ENCODE measurements at places on chromosomes 6 and 20. TPM values are rescaled to one million over a fixed set of nuclear protein-coding genes. Genes with fewer than 3 reads are reported as not detected.
A peak's percentile ranks its signal among the peaks of the same experiment; 100 is the strongest.

DNA sequence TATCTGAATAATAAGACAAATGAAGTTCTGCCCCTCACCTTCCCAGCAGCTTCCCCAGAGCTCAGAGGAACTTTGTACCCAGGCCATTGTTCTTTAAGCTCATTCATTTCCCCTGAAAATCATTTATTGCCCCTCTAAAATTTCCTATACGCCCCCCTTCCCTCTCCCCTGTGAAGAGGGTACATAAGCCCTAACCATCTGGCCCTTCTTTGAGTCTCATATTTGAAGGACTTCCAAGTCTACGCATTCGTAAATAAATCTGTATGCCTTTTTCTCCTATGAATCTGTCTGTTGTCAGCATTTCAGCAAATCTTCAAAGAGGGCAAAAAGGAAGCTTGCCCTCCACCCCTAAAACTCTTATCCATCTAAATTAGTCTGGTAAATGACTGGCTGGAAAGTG, 73.1 kb upstream of the DST start:
- H3K27me3 ChIP-seq = no peaks in the 10 kb centered on the region
- no peaks in the 10 kb centered on the region for H3K36me3 ChIP-seq
- H3K27ac ChIP-seq = peak overlapping the region; percentile 92
- H3K4me3 ChIP-seq = no peak overlapping the region
- H3K4me1 ChIP-seq = peaks cover 46% of the 10 kb centered on the region

MACROD2 gene
- 2.4 TPM for total RNA-seq

OR2B6 gene
- not detected for total RNA-seq

DNA sequence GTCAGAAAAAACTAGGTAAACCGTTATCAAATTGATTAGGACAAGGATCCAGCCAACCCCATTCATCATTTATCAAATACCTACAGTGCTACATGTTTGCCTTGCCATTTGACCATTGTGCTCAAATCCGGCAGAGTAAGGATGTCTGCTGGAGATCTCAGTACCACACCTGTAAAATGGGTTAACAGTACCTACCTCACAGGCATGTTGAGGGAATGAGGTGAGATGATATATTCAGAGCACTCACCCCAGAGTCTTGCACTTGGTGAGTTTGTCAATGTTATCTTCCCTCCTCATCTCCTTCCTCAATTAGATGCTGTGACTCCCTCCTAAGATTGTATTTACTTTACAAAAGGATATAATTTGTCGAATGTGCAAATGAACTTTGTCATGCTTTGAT, 54.5 kb upstream of the DSP start:
- no peaks in the 10 kb centered on the region for H3K27me3 ChIP-seq
- no peaks in the 10 kb centered on the region for H3K4me1 ChIP-seq
- H3K4me3 ChIP-seq = no peak overlapping the region

- H3K4me3 ChIP-seq = no peak overlapping the region
- H3K27me3 ChIP-seq = no peaks in the 10 kb centered on the region
- H3K27ac ChIP-seq = no peak overlapping the region
- peaks cover 16% of the 10 kb centered on the region for H3K4me1 ChIP-seq
Observed at GRCh38 chr6:134819236-134819635, 130.7 kb downstream of the ALDH8A1 start.

BNIP5 gene
- not detected for total RNA-seq

- peaks cover 40% of the 10 kb centered on the region for H3K36me3 ChIP-seq
- DNase-seq = no peak
- peaks cover 2% of the 10 kb centered on the region for H3K4me1 ChIP-seq
- H3K4me3 ChIP-seq = no peak overlapping the region
- H3K27me3 ChIP-seq = no peaks in the 10 kb centered on the region
- H3K27ac ChIP-seq = no peak overlapping the region
Observed at GRCh38 chr20:45810191-45810970, 2.1 kb upstream of the UBE2C start.

OXT gene
- total RNA-seq = not detected

DNA sequence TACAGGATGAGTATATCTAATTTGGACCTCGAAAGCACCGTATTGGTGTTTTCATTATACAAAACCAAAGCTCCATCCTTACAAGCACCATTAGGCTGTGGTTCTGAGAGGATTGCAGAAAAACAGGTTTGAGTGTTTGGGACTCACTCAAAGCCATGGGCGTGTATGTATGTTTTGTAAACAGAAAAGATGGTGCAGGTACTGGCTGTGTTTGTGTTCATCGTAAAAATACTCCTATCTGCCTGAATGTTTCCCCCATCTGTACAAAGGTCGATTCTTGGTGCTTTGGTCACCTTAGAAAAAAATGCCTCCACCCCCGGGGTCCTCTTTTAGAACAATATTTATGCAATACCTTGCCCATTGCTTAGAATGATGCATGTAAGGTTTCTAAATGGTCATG, 286.6 kb downstream of the TSHZ2 start:
- DNase-seq = no peak
- no peaks in the 10 kb centered on the region for H3K27me3 ChIP-seq
- no peak overlapping the region for H3K4me3 ChIP-seq
- no peaks in the 10 kb centered on the region for H3K4me1 ChIP-seq

GRCh38 chr6:156497618-156498017, 279.6 kb upstream of the ARID1B start:
- H3K27ac ChIP-seq = no peak overlapping the region
- H3K4me1 ChIP-seq = no peaks in the 10 kb centered on the region
- H3K36me3 ChIP-seq = no peaks in the 10 kb centered on the region
- DNase-seq = no peak

SCAND1 gene
- total RNA-seq = 63.8 TPM

SNAP25 gene
- 3.9 TPM for total RNA-seq

CST7 gene
- 0.25 TPM for total RNA-seq

GRCh38 chr20:25408170-25408547, 686 bp downstream of the GINS1 start:
- DNase-seq = no peak
- H3K27me3 ChIP-seq = no peaks in the 10 kb centered on the region
- H3K4me1 ChIP-seq = peaks cover 14% of the 10 kb centered on the region

DNA sequence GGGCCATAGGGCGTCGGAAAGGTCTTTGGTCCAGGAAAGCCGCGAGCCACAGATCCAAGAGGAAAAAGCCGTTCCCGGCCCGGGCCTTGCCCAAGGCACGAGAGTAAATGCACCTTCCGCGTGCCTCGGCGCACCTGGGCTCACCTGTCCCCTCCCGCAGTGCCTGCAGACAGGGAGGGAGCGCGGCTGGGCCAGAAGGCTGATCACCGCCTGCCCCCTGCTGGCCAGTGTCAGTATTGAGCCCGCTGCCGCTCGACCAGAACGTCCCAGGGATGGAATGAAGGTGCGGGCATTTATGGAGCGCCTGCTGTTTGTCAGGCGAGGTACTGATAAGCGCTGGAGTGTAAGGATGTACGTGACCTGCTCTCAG, 679 bp upstream of the LPIN3 start:
- peak overlapping the region; percentile 50 for H3K4me3 ChIP-seq
- H3K27me3 ChIP-seq = no peaks in the 10 kb centered on the region
- H3K27ac ChIP-seq = no peak overlapping the region
- H3K4me1 ChIP-seq = peaks cover 8% of the 10 kb centered on the region

DNA sequence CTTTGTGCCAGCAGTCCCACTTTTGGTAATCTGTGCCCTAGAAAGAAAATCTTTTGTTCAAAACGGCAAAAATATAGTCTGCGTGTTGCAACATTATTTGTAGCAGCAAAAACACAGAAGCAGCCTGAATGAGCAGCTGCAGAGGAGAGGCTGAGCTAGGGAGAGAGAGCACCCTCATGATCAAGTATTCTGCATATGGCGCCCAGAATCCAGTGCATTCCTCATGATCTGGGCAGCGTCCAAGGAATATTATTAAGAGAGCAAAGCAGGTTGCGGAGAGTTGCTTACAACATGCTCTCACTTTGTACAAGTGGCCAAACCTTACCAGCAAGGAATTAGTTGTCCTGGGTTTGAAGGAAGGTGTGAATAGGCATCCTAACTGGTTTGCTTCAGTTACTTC, 25.9 kb downstream of the KIZ start:
- no peak overlapping the region for H3K27ac ChIP-seq
- H3K36me3 ChIP-seq = no peaks in the 10 kb centered on the region
- H3K27me3 ChIP-seq = no peaks in the 10 kb centered on the region

DNA sequence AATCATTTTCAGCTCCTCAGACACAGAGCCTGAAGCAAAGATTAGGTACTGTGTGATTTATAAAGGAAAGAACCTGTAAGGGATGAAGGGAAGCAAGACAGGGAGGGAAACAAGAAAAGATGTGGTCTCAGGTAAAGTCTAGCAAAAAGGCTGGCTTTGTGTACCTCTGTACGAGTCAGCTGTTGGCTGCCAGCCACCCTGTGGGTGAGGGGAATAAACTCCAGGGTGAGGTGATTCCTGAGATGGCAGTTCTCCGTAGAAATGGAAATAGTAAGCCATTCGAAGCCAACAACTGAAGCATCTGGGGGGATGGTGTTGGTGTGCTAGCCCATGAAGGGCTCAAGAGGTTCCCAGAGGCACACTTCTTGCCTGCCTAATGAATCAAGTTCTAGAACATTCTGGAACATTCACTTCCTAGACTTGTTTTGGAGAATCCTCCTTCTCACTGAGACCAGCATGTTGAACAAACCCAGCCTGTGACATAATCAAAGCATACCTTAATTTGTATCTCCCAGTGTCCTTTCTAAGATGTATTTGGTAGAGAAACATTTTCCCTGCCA, 10.6 kb upstream of the TTPAL start:
- H3K36me3 ChIP-seq = no peaks in the 10 kb centered on the region
- no peak overlapping the region for H3K27ac ChIP-seq
- H3K4me3 ChIP-seq = no peak overlapping the region
- H3K4me1 ChIP-seq = no peaks in the 10 kb centered on the region

GRCh38 chr6:30152910-30153610, 8.0 kb downstream of the TRIM10 start:
- peaks cover 18% of the 10 kb centered on the region for H3K4me1 ChIP-seq
- H3K36me3 ChIP-seq = no peaks in the 10 kb centered on the region
- no peak overlapping the region for H3K4me3 ChIP-seq
- no peak overlapping the region for H3K27ac ChIP-seq
- H3K27me3 ChIP-seq = peaks cover 4% of the 10 kb centered on the region
- DNase-seq = no peak

- H3K27me3 ChIP-seq = no peaks in the 10 kb centered on the region
- DNase-seq = no peak
Observed at GRCh38 chr6:19289457-19289856, 547.7 kb upstream of the ID4 start.

RBBP8NL gene
- 0.14 TPM for total RNA-seq

All from astrocyte (in vitro differentiated cells and primary cell).